ENCODE measurements at places on chromosomes 7 and 10.

DNA sequence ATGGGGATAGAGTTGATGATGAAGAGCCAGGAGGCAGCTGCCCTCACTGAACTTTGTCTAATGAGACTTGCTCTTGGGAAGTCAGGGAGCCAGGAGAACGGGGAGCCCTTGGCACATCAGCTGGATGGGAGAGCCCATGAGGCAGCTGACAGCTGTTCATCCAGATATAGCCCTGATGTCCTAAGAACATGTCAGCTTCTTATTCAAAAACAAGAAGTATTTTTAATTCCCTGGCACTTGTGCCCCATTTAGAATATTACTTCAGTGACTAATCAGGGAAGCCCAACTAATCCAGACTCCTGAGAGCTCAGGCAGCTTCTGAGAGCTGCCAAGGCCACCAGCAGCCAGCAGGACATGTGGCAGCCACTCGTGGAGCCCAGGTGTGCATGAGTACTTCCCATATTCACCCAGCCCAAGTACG, 363.4 kb downstream of the GRID1 start:
- no peak for DNase-seq

DNA sequence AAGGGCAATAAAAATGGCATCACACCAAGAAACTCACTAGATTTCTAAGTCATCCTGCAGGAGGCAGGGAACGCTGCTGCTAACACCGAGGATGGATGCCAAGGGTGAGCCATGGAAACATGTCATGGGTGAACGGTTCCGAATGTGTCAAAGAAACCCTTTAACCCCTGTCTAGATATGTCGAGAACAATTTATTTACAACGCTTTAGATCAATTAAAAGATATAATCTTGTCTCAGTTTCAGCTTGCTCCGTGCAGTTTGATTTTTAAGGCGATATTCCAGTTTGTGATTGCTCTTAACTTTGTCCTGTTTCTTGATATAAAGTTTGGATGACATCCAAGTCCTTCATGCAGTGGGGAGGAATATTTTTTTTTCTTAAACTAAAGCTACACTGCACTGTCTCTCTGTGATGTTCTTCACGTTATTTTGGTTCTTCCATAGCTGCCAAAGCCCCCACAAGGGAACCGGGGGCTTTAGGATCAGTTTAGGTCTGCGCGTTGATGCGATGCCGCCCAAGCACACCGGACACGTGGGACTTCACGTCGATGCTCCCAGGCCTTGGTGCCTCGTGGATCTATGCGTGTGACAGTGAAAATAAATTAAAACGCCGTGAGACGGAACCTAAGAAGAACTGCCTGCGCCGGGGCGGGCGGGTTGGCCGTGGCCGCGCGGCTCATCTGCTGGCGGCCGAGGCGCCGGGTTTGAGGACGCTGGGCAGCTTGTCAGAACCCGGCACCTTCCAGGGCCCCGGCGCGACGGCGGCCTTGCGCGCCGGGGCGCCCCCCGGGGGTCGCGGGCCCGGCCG, 220.3 kb downstream of the PHTF2 start:
- peak; percentile 40 for DNase-seq

DNA sequence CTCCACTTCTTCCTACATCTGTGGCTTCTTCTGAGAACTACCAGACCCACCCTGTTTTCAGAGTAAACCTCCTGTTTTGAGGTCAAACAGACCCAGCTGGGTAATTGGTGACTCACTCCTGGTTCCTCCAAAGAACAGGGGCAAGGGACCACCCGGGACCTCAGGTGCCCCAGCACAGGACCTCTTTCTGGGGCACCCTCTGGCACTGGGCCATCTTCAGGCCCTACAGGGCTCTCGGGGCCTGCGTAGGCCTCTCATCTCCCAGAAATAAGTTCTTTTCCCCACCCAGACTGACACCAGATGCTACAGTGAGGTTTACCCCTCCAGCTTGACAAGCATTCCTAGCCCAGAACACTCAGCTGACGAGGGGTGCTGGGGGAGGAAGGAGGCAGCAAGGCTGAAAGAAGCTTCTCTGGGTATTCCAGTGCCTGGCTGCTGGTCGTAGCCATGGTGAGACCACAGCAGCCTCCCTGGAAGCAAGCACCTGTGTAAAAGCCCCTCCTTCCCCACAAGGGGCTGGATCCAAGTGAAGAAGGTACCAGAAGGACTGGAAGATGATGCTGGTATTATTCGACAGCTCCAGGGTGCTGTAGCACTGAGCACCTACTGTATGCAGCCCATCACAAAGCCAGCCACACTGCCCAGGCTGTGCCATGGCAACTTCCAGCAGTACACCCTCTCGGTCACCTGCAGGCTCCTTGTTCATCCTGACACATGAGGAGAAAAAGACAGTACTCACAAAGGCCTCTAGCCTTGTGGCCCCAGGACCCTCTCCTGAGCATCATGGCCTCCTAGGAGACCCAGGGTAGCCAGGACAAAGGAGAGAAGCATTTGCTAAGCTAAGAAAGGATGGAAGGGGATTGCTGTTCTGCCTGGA, 47.4 kb downstream of the ALOX5 start:
- DNase-seq: no peak

DNA sequence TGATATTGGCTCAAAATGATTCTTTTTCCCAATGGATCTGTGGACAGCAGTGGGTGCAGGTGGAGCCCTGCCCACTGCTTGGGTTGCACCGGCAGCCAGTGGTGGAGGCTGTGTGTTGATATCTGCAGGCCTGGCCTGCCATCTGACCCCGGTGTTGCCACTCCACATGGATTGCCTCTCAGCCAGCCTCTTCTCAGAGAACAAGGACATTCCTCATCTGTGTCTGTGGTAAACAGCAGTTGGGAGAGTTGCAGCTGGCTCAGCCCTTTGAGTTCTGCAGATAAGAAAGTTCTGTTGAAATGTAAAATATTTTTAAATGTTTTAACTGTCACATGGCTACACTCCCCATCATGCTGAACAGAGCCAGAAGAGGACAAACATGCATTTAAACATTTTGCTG, 374.9 kb upstream of the CELF2 start:
- peak; percentile 52 for DNase-seq

DNA sequence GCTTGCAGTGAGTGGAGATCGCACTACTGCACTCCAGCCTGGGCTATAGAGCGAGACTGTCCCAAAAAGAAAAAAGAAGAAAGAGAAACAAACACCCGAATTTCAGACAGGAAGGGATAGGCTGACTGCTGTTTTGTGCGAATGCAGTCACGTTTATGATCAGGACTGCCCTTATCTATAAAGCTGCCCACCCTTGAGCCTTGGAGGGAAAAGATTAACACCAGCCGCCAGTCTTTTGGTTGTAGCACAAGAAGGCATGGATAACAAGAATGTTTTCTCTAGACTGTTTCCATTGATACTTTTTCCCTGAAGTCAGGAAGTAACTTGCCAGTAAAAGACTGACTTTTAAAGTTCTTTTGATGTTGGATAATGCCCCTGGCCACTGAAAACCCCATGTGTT, 314.0 kb downstream of the BICC1 start:
- DNase-seq: no peak

DNA sequence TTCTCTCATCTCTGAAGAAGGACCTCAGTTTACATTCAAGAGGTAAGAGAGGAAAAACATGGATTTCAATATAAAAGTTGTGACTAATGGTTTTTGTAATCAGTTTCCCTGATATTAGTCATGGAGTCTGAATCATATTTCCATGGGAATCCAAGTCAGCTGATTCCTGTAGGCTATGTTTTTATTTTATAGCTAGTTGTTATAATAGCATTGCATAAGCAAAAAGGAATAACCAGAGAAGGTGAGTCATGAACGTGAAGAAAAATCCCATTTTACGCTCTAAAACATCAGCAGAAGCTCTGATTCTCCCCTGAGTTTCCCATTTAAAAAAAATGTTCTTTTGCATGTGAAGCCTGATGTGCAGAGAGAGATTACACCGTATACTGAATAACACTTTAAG, 299.3 kb downstream of the SFMBT2 start:
- DNase-seq: peak; percentile 51

- no peak for DNase-seq
These were observed 16.0 kb upstream of the DLX6 start for GRCh38 chr7:96989241-96989858.
